Stimulated activated CD8-positive, alpha-beta memory T cell treated with anti-CD3 and anti-CD28 coated beads, Interleukin-2, amount 100 ng/mL, for 48 hours (primary cell): ENCODE measurements at places on chromosomes 5 and 9.
A peak's percentile ranks its signal among the peaks of the same experiment; 100 is the strongest.

GRCh38 chr5:141524604-141525597 is 36.0 kb downstream of the PCDHGC5 start:
- peak; percentile 30 for DNase-seq

DNA sequence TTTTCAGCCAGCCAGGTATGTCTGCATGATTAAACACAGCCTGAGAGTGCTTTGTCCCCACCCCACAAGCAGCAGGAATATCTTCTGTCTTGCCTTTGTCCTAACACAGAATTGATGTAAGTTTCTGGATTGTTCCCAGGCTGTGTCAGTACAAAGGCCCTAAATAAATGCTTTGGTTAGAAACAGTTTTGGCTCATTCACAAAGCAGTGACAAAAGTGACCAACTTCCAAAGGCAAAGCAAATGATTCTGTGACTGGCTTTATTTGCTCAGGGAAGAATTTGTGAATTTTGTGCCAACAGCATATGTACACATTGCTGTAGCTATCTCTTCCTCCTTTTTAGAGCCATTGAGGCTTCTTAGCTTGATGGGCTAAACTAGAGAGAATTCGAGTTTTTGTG is 133.7 kb downstream of the PLPPR1 start:
- no peak for DNase-seq

DNA sequence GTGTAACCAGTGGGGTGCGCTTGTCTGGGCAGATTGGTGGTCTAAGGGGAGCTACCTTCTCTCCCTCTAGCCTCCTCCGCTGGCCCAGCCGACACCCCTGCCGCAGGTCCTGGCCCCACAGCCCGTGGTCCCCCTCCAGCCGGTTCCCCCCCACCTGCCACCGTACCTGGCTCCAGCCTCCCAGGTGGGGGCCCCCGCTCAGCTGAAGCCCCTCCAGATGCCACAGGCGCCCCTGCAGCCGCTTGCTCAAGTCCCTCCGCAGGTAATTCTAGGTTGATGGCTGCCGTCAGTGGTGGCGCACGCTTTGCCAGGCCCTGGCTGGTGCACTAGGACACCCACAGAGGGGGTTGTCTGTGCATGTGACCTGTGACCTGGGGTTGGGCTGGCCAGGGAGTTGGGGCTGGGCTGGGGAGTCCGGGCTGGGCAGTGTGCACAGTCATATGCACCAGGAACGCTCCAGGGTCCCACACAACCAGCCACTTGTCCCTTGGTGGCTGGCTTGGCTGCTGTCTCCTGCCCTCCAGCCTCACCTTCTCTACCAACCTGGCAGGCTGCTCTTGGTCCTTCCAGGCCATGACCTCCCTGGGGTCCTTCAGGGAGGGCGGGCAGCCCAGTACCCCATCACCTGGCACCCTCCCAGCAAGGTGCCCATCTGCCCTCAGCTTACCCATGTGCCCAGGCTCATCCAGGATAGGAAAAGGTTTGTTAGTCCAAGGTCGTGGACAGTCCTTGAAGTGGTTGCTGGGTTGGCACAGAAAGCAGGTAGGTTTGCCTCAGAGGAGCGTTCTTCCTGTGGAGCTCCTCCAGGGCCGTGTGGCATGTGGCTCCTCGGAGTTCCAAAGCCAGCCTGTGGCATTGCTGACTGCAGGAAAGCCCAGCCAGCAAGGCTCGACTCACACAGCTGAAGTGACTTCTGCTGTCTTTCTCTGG is 73.2 kb downstream of the WNK2 start:
- no peak for DNase-seq

DNA sequence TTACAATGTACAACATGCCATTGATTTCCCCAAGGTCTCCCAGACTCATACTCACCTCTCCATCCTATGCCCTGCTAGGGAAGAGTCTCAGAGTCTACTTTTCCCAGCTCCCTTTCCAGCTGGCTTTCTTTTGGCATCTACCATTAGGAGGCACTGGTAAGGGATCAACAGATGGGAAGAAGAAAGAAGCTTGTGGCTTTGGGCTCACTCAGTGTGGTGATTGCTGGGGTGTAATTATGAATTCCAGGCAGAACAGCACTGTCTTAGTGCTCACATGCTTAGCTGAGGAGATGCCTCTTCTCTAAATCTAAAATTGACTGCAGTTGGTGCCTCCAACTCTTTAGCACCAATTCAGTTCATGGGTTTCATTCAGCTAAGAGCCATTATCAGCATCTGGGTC is 330.0 kb downstream of the PSAT1 start:
- DNase-seq: no peak

- no peak for DNase-seq
Observed at GRCh38 chr9:3884736-3885135, 358.9 kb upstream of the RFX3 start.

GRCh38 chr9:130945173-130945572 is 6.1 kb upstream of the FIBCD1 start:
- DNase-seq: no peak

DNA sequence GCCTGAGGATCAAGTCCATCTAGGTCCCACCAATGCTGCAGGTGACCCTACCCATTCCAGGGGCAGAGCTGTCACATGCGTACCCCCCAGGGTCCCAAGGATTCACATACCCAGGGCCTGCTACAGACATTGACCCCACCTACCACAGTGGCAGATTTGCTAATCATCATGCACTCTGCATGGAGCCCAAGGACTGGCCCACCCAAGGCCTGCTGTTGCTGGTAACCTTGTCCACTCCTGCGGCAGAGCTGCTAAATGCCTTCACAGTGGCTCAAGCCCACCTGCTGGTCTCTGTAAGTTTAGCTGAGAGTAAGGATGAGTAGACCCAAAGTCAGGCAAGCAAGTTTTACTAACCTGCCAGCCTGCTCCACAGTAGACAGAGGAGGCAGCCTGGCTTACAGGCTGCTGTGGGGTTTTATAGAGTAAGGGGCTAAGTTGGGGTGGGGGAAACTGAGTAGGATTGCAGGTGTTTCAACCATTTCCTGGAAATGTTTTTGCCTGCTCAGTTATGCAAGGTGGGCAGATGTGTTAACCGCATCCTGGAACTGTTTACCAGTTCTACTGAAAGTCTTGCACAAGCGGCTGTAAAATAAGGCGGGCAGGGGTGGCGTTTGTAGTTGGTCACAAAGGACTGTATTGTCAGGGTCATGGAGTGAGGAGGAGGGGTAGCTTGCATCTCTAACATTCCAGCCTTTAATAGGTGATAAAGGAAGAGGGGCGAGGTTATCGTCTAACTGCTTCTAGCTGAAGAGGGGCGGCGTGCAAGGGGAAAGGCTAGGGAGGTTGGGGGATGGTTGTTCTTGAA is 2163.5 kb upstream of the WWC1 start:
- DNase-seq: no peak

DNA sequence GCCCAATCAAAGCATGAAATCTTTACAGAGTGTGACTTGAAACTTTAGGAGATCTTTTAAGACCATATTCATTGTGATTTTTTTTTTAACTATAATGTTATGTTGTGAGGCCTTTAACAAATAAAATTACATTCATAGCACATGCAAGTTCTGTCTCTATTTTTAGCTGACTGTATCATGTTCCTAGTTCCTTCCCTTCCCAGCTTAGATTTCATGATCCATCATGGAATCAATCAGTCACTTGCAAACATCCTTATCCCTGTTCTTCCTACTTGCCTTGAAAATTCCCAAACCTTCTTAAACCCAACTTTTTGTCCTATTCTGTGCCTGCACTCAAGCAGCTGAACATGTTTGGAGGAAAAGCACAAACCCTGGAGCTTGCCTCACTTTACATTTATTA is 141.8 kb downstream of the DMXL1 start:
- no peak for DNase-seq
